Right renal cortex interstitium (tissue), 3 donors: ENCODE measurements at places on chromosomes 13 and 19.

DNA sequence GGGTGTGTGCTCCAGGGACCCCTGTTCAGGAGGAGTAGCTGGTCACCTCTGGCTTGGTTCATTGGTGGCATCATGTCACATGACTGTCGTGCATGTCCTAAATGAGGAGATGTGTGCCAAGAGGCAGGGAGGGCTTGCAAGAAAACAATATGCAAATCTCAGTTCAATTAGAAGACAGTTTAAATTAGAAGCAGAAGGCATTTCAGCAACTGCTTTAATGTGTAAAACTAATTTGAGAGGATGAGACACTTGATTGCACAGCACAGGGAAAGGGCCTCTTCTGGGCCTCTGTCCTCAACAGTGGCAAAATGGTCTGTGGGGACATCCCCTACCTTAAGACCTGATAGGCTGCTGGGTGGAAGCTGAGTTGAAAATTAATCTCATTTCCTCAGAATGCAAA lies 54.6 kb downstream of the SPATA13 start:
- DNase-seq: no peak

GRCh38 chr13:33272531-33273124 lies 12.9 kb downstream of the STARD13 start:
- DNase-seq: no peak

- no peak for DNase-seq
Observed at GRCh38 chr13:21243045-21243897, 66.8 kb downstream of the MRPL57 start.

DNA sequence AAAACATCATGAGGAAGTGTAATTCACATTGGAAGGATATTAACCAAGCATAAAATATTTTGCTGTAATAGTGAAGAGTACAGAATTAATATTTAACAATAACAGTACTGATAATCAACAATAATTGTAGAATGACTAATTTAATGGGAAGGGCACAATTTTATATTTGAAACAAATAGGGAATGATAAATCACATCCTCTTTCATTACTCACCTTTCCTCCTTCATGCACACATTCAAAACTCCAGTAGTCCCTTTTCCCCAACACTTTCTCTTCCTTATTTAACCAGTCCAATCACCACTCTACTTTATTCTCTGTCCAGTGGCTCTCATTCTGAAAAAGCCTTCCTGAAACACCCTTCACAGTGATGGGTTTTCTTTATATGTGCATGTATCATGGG lies 110.8 kb upstream of the POSTN start:
- no peak for DNase-seq

DNA sequence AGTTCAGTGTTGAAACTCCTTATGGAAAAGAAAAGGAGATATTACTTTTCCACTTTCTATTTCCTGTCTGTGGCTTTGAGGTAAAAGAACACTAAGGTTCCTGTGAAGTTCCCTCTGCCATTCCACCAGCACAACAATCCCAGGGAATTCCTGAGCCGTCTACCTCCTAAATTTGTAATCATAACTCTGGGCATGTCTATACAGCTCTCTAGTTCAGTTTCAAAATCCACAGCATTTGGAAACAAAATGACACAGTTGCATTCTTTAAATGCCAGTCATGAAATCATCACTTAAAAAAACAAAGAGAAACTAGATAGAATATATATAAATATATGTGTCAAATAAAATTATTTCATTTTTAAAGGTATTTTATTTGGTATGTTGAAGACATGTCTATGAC lies 9.0 kb upstream of the THSD1 start:
- DNase-seq: no peak

DNA sequence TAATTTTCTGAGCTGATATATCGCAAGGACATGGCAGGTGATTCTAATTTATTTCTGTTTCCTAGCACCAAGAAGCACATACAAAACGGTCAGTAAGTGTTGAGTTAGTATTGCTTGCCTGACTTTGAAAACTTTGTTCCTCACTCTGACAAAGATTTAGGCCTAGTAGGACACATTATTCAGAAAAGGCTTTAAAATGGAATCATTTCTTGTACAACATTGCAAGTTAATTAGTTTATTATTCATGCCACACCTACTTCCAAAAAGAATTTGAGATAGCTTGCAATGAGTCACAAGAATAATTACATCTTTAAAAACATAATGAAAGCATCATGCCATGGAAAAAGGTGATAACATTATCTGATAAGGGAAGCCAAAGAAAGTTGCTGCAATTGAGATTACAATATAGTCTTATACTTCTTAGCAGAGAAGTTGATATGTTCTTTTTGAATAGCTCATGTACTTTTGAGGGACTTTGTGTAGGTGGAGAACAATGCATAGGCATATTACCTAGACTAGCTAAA lies 474.2 kb downstream of the KLF5 start:
- no peak for DNase-seq

DNA sequence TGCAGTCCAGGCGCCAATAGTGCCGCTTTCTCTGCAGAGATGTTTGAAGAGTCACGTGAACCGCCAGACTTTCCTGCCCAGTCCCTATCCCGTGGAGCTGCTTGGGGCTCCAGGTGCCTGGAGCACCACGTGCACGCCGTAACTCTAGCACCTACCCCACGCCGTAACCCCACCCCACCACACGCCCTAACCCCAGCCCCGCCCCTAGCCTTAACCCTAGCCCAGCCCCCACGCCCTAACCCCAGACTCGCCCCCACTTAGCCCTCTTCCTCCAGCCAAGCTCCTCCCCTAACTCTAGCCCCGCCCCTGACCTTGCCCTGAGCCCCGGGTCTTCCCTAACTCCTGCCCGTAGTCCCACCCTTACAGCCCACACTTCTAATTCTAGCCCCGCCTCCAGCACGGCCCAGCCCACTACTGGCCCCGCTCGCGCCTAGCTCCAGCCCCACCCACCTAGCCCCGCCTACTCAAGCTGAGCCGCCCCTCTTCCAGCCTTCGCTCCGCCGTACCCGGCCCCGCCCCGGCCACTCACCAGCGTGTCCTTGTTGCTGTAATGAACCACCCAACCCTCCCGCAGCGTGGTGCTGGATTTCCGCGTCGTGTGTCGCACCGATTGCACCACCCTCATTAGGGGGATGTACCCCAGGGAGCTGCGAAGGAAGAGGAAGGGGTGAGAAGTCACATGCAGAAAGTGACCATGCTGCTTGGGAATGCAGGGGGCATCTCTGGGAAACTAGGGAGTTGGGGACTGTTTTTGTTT lies 19.5 kb downstream of the PRKD2 start:
- peak; percentile 67 for DNase-seq

DNA sequence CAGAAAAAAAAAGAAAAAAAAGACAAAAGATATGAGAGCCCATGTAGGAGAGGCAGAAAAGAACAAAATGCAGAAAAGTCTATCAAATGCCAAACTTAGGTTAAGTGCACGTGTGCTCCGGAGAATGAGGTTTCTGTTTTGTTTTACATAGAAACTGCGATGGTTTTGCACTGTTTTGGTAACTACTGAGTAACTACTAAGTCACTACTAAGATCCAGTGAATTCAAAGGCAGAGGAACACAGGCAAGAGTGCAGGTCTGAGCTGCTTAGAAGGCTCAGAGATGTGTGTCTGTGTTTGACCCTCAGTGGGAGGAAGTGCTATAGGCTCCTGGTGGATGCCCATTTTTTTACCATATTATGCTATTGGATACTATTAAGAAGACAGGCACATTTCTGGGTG lies 299.3 kb downstream of the NDFIP2 start:
- DNase-seq: no peak
